ENCODE measurements at places on chromosomes 13 and 19.

DNA sequence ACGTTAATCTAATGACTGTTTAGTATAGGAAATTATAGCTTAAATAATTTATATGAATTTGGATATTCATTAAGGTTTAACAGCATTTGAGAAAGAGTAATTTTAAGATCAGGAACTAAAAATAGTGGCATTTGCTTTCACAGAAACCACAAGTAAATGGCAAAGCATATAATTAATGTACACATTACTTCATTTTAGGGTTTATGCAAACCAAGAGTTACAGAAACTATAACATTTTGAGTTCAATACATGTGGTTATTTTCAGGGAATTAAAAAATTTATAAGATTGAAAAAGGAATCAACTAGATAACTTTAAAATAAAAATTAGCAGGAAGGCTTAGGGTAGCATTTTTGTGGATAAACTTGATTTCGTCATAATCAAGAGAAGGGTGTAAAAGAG is 151.7 kb upstream of the MIR17HG start:
- DNase-seq = no peak

GRCh38 chr13:97194479-97194878 is 27.7 kb upstream of the MBNL2 start:
- DNase-seq = no peak

DNA sequence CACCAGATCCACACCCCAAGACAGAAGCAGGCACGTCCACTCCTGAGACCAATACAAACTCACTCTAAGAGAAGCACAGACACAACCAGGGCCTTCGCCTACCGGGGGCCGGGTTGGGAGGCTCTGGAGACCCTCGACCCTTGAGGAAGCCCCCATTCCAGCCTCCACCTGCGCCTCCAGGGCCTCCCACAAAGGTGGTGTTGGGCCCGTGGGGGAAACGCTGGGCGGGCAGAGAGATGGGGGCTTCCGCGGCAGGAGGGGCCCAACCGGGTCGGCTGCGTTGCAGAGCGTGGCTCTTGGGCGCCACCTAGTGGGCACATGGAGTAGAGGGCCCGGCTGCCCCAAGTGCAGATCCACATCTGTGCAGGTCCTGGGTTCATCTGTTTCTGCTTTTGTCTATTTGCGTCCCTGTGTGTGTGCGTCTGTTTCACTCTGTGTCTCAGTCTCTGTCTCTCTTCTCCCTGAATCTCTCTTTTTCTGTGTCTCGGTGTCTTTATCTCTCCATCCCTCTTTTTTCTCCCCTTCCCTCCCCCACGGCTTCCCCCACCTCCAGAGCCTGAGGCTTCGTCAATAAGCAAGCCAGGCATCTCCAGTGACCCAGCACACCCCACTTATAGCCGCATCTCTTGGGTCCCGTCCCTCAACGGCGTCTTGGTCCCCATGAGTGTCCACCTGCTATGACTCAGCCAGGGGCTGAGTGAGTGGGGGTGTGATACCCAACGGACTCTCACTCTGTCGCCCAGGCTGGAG is 10.5 kb upstream of the TINCR start:
- DNase-seq = peak; percentile 14

DNA sequence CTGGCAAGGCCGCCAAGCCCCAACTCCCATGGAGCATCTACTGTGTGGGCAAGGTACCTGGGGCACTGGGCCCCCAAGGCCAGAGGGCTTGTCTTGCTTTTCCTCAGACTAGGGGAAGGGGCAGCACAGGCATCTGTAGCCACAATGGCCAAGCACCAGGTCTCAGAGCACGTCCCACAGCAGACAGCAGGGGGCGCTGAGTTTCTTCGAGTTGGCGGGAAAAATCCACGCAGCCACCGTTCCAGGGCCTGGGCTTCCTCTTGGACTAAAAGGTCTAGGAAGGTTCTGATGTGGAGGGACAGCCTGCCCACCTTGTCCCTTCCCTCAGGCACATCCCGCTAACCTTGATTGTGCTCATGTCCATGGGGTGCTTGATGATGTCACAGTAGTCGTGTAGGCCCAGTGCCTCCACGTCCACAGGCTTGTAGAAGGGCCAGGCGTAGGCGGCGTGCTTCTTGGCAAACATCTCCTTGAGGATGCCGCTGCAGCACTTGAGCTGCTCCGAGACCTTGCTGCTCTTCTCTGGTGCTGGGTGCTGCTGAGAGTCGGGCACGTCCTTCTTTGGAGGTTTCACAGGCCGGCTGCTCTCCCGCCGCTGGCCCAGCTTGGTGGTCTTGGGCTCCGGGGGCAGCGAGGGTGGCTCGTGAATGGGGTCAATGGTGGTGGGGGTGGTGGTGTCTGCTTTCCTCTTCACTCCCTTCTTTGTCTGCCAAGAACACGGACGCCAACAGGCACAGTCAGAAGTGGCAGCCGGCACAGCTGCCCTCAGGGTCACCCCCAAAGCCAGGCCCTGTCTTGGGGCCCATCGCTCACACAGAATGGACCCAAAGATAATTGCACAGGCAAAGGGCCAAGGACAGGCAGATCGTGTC is 32.0 kb upstream of the EPHX3 start:
- no peak for DNase-seq

DNA sequence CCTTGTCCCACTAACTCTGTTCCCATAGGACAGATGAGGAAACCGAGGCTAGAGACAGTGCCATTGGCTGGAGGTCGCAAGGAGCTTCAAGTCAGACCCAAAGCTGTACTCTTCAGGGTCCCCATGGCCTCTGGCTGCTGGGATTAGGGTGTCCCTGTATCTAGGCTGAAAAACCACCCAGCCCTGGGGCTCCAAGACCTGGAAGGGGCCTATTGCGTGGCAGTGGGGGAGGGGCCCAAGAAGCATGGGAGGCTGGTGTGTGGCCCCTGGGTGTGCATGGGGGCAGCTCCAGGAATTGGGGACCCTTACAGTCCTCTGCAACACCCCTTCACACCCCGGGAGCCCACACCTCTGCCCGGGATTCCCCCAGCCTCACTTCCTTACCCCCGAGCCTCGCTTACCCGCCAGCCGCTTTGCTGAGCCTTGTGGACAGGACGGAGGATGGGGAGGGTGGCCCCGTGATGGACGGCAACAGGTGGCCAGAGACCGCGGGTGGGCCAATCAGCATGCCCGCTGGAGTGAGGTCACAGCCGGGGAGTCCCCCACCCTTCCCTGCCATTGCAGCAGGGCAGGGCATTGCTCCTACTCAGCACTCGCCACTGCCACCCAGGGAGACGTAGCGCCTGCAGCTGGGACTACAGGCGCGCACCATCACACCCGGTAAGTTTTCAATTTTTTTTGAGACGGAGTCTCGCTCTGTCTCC is at the start of gene JSRP1:
TSS of gene JSRP1 (minus strand) at position 436 of the 704 bp plus-strand sequence. CDS start 1,103 bp downstream, outside the sequence.
- no peak for DNase-seq

GRCh38 chr13:74945637-74946036 is 536.3 kb downstream of the TBC1D4 start:
- DNase-seq = no peak

DNA sequence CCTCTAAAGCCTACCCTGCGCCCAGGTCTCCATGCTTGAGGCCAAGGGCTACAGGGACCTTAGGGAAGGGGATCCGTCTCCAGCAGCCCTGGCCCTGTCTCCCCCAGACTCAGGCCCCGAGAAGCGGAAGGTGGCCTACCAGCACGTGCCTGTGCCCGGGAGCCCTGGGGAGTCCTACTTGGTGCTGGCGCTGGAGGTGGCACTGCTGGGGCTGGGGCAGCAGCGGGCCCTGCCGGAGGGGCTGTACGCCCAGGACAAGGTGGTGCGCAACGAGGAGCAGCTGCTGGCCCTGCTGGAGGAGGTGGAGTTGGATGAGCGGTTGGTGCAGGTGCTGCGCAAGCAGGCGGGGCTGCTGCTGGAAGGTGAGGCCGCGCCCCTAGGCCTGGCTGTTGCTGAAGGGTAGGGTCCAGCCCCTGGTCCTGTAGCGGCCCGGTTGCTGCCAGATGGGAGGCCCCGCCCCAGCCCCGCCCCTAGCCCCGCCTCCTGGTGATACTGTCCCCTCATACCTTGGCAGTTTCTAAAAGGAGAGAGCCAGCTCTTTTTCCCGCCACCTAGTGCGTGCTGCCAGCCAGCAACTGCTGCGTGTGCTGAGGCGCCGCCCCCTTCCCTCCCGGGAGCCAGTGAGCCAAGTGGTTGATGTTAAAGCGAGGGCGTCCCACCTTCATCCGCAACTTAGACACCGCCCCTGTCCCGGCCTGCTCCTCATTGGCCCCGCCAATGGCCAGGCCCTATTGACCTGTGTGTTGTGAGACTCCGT is 22.6 kb downstream of the ZSWIM4 start:
- DNase-seq = no peak

GRCh38 chr19:38265213-38265861 is 964 bp downstream of the SPINT2 start:
- peak; percentile 67 for DNase-seq

DNA sequence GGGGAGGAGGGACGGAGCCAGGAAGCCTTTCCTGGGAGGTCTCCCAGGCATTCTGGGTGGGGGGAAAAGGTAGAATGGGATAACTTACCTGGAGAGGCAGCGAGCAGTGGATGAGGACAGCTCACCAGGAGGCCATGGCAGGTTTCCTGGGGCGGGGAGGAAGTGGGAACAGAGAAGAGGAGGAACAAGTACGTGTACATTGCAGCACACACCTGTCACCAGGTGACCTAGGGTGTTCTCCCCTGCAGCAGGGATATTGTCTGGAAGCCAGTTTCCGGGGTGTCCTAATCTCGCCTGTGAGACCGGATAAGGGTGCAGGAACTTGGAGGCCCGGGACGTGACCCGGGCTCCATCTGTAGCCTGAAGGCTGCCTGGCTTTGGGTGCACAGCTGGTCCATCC is at the start of gene FUT3:
TSS of gene FUT3 (minus strand) at position 148 of the 400 bp plus-strand sequence.
- no peak for DNase-seq

GRCh38 chr19:14112809-14113385 is 4.7 kb downstream of the PRKACA start:
- DNase-seq = no peak

GRCh38 chr19:28152195-28152594 is 1060.8 kb downstream of the UQCRFS1 start:
- no peak for DNase-seq

DNA sequence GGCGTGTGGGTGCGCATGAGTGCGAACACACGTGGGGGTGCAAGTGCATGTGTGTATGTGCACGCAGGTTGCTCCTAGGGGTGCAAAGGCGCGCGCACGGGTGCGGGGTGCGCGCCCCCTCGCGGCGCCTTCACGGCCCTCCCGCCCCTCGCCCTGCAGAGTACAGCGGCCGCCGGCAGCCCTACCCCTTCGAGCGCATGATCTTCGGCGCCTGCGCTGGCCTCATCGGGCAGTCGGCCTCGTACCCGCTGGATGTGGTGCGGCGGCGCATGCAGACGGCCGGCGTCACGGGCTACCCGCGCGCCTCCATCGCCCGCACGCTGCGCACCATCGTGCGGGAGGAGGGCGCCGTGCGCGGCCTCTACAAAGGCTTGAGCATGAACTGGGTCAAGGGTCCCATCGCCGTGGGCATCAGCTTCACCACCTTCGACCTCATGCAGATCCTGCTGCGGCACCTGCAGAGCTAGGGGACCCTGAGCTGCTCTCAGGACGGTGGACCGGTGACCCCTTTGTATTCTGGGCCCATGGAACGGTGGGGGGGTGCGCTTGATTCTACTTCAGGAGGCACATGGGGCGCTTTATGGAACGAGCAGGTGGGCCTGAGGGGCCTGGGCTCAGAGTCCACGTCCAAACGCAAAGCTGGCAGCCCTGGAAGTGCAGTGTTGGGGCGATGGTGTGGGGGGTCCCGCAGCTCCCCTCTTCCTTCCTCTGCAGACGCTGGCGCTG is 27.7 kb downstream of the TMEM161A start:
- DNase-seq = no peak

DNA sequence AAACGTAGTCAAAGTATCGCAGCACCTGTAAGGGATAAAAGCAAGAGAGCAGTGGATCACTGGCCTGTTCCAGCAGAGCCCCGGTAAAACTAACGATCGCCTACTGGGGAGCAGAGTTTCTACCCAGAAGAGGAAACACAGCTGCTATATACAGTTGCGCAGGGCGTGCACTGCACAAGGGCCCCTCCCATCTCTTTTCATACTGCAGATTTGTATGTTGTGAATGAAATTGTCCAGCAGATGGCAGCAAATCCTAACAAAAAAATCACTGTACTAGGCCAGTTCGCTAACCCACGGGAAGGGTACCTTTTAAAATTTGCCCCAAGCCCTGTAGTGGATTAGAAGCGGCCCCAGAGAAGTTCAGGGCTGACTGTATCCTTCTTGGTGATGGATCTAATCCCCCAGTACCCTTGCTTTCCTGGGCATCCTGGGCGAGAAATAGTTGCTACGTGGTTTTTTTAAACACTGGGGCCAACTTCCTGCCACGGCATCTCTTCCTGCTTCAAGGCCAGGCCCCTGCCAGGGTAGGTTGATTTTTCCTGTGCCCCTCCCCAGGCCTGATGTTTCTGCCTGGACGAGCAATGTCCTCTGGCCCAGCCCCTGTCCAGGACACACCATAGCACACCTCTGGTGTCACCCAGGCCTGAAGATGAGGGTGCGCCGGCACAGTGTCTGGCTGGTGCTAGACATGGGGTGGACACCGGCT is 127.0 kb downstream of the IER2 start:
- peak; percentile 28 for DNase-seq

- no peak for DNase-seq
Measured at GRCh38 chr19:57037556-57037955, 82.2 kb upstream of the USP29 start.

DNA sequence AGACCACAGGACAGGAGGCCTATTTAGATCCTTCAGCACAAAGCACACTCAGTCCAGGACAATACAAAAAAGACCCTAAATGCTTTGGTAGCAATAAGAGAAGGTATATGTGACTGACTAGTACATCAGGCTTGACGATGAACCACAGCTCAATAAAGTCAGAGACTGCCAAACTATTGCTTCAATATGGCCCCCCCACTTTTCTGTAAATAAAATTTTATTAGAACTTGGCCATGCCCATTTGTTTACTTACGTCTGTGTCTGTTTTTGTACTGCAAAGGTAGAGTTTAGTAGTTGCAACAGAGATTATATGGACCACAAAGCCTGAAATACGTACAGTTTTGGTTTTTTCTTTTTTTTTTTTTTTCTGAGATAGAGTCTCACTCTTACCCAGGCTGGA is 136.7 kb downstream of the IRS2 start:
- no peak for DNase-seq

- no peak for DNase-seq
Measured at GRCh38 chr19:10113964-10114650, 2.6 kb downstream of the P2RY11 start.

- DNase-seq = no peak
Measured at GRCh38 chr13:62356977-62357376, 941.3 kb upstream of the PCDH20 start.

- no peak for DNase-seq
Measured at GRCh38 chr13:44974056-44974793, 15.0 kb downstream of the NUFIP1 start.

DNA sequence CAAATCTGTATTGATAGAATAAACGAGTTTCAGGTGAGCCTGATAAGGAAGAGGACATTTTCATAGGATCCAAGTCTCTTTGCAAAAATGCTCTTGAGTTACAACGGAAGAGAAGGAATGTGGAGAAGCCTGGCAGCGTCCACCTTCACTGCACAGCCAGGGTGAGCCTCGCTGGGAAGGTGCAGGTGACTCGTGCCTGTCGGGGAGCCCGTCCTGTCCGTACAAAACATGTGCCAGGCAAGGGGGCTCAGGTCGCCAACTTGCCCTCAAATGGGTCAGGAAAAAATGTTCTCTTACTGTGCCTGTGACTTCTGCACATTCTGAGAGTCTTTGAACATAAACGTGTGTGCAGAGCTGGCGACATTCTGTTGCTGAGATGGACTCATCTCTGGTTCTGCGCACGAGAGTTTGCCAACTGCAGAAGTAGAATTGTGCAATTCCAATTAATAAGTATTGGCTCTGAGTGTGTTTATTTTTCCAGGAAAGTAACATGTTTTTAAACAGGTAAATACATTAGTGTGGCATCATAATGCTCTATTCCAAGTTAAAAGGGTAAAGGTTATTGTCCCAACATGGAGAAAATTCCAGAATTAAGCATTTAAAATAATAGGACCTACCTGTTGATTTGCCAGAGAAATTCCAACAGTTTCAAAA is 28.6 kb downstream of the NAXD start:
- no peak for DNase-seq
